ENCODE measurements at places on chromosomes 5 and 9. TPM values are rescaled to one million over a fixed set of nuclear protein-coding genes. Genes with fewer than 3 reads are reported as not detected.

DNA sequence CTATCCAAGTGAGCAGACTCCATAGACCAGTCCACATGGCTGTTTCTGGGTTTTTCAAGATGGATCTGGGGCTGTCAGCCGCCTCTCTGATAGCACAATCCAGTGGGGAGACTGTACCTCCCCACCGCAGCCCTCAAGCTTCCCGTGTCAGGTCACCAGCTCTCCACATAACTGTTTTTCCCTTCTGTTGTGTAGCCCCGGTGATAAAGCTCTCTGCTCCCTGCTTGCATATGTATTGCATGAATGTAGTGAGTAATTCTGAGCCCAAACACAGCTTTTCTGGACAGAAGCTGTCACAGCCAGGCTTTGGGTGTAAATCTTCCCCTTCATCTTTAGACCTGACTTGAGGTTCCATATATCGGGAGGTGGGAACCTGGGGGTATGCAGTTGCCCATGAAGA, 23.1 kb upstream of the CFAP157 start:
- DNase-seq: no peak

INSL6 gene
- not detected for total RNA-seq

DNA sequence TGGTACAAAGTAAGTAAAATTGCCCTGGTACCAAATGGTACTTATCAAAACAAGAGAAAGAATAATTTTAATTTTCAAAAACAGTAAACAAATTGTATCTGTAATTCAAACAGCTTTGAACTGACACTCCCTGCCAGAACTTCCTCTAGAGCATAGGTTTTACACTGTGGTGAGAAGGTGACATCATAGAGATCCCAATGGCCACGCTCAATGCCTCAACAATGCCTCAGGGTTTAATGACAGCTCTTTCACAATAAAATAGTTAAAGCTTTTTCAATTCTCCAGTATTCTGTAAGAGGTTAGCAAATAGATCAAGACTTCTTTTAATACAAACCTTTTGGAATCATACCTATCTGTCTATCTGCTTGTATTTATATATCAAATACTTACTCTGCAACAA, 437.1 kb downstream of the PRR16 start:
- peak; percentile 15 for DNase-seq

SH2D3C gene
- 0.17 TPM for total RNA-seq

- no peak for DNase-seq
Measured at GRCh38 chr9:20396509-20396908, 225.8 kb downstream of the MLLT3 start.

GRCh38 chr5:95846554-95847260, 24.2 kb upstream of the GLRX start:
- DNase-seq: no peak

- DNase-seq: no peak
Measured at GRCh38 chr5:153755913-153756500, 265.5 kb downstream of the GRIA1 start.

GRCh38 chr5:118832974-118833373, 155.4 kb downstream of the DTWD2 start:
- no peak for DNase-seq

DNA sequence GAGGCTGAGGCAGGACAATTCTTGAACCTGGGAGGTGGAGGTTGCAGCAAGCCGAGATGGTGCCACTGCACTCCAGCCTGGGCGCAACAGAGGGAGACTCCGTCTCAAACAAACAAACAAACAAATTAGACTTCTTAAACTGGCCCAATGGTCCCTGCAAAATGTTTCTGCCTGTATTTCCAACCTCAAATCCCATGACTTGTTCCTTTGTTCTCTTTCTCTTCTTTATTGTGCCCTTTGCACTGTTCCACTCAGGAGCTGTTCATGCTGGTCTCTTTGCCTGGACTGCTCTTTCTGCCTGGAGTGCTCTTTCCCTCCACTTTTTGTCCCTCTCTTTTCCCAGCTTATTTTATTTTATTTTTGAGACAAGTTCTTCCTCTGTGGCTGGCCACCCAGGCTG, 4.1 kb downstream of the RABEPK start:
- DNase-seq: no peak
